ENCODE measurements at places on chromosomes 6 and 20. TPM values are rescaled to one million over a fixed set of nuclear protein-coding genes. Genes with fewer than 3 reads are reported as not detected.

DNA sequence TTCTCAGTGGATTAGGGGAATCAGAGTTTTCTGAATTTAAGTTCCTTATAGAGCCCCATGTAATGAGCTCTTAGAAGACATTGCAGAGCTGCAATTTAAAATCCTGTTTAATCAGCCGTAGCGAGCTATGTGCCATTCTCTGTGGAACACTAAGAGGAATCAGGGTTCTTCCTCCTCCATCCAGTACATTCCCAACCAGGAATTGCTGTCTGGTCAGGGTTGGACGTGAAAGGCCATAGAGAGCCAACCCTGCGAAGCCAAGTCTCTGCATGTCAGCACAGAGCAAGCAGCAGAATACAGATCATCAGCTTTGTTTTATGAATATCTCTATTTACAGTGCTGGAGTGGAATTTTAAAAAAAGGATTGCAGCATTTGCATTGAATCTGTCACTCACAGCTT lies 366.0 kb downstream of the LAMA2 start:
- no peak for DNase-seq

- no peak for DNase-seq
Measured at GRCh38 chr6:43877463-43878126, 107.6 kb downstream of the VEGFA start.

DNA sequence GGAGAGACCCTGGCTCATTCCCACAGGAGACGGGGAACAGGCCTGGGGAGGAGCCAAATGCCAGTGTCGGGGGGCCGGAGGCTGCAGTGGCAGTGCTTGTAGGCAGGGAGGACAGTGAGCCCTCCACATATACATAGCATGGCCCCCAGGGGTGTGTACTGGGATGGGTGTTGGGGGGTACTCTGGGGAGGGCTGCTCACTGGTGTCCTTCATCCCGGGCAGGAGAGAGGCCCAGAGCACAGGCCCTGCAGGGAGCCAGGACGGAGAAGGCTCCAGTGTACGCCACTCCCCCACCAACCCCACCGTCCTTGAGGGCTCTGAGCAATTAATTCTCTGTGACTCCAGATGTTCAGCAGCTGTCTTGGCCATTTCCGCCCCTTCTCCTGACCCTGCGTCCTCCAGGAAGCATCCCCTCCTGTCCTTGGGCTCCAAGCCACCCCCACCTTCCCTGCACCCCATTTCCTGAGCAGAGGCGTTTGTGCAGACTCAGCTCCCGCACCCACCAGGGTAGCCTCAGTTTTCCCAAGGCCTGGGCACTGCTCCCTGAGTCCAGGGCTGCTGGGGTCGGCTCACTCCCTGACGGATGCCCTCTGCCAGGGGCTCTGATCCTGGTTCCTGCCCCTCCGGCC lies 3.4 kb upstream of the ABHD16B start:
- no peak for DNase-seq

The ULBP3 gene
- total RNA-seq: not detected

DNA sequence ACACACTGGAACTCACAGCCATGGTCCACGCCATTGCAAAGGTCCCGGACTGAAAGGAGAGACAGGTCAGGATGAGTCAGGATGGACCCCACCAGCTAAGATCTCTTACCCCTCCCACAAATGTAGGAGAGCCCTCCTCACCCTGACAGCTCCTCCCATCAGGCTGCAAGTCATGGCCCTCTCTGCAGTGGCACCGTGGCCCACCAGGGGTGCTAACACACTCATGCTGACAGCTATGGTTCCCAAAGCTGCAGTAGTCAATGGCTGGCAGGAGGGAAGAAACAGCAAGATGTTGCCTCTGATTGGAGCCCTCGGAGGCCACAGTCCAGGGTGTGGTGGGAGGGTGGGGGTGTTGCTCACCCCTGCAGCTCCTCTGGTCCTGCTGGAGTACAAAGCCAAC lies 5.7 kb upstream of the RBPJL start:
- no peak for DNase-seq

GRCh38 chr6:89707766-89708165 lies 69.2 kb upstream of the LYRM2 start:
- DNase-seq: no peak

DNA sequence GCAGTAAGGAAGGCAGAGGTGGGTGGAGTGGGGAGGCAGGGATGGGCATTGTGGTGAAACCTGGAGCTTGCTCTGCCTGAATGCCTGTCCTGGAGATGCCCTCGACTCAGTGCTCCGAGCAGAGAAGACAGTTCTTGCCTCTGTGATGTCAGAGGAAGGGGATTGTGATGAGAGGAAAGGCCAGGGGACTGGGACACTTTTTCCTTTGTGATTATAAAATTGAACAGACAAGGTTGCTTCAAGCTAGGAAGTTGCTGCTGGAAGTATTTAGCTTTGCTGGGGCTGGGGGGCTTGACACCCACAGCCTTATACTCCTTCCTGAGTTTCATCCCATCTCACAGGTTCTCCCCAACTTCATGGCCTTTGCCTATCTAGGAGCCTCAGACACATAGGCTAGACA lies at the start of gene SIRPD:
Gene SIRPD, minus strand, starts transcription at position 101 of the 400 bp plus-strand sequence. Its CDS starts 52 bp downstream, at position 49.
- no peak for DNase-seq

GRCh38 chr6:366389-367297 lies 24.9 kb upstream of the IRF4 start:
- no peak for DNase-seq

- DNase-seq: no peak
Measured at GRCh38 chr6:50608421-50608820, 104.9 kb upstream of the TFAP2D start.

The CDH26 gene
- total RNA-seq: 0.56 TPM

- DNase-seq: no peak
Measured at GRCh38 chr20:21344206-21344900, 41.2 kb downstream of the XRN2 start.

The CLPSL1 gene
- not detected for total RNA-seq

GRCh38 chr20:63471981-63472831 lies at the start of gene KCNQ2:
KCNQ2 (minus strand) TSS chr20:63472655; CDS start chr20:63472463, 192 bp downstream.
- no peak for DNase-seq

DNA sequence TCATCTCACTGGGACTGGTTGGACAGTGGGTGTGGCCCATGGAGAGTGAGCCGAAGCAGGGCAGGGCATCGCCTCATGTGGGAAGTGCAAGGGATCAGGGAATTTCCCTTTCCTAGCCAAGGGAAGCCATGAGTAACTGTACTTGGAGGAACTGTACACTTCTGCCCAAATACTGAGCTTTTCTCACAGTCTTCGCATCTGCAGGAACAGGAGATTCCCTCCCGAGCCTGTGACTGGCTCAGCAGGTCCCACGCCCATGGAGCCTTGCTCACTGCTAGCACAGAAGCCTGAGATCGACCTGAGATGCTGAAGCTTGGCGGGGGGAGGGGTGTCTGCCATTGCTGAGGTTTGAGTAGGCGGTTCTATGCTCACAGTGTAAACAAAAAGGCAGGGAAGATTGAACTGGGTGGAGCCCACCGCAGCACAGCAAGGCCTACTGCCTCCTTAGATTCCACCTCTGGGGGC lies 10.4 kb upstream of the CALHM5 start:
- peak; percentile 5 for DNase-seq

DNA sequence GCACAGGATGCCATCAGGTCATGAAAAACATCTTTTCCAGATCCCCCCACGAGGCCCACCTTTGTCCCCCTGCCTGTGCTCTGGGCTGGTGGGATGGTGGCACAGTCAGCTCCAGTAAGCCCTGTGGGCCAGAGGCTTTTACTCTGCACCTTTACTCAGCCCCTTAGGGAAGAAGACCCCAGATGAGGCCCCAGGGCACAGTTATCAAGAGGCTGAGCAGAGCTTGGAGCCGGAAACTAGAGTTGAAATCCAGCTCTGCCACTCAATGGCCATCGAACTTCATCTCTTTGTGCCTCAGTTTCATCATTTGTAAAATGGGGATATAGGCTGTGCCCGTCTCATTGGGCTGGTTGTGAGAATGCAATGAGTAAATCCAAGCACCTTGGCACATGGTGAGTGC lies 81.7 kb upstream of the TOX2 start:
- no peak for DNase-seq

- DNase-seq: no peak
Measured at GRCh38 chr6:157967486-157967885, 14.2 kb upstream of the SYNJ2 start.

DNA sequence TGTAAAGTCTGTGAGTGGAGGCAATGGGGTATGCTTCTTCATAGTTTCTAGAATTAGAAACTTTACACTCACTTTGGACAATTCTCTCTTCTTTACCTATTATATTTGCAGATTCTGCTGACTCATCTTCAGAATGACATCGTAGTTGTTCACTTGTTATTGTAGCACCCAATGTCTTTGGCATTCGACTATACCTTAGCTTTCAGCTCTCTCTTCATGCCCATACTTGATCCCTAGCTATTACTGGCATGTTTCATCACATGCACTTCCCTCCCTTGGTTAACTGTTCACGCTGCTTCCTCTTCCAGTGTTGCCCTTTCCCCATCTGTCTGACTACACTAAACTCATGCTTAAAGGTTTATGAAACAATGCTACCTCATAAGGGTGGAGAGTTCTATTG lies 298.1 kb upstream of the TCF21 start:
- DNase-seq: no peak

DNA sequence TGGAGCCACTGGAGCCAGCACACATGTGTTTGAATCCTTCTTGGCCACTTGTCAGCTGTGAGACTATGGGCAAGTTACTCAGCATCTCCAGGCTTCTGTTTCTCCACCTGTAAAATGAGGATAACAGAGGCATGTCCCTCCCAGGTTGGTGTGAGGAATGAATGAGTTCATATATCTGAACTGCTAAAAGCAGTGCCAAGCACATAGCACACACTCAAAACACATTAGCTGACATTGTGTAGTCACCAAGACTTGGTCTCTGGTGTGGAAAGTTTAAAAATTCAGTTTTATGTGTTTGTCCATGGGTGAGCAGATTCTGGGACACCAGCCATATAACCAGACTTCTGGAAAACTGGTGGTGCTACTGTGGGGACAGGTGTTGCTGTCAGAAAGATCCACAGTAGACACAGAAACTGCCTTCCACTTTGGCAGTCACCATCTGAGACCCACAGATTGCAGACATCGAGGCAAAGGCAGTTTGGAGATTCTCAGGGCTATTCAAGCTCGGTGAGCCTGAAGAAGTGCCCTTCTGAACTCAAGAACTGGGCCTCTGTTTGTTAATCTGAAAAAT lies 115.8 kb downstream of the MRPL14 start:
- no peak for DNase-seq

The APOBEC2 gene
- not detected for total RNA-seq

DNA sequence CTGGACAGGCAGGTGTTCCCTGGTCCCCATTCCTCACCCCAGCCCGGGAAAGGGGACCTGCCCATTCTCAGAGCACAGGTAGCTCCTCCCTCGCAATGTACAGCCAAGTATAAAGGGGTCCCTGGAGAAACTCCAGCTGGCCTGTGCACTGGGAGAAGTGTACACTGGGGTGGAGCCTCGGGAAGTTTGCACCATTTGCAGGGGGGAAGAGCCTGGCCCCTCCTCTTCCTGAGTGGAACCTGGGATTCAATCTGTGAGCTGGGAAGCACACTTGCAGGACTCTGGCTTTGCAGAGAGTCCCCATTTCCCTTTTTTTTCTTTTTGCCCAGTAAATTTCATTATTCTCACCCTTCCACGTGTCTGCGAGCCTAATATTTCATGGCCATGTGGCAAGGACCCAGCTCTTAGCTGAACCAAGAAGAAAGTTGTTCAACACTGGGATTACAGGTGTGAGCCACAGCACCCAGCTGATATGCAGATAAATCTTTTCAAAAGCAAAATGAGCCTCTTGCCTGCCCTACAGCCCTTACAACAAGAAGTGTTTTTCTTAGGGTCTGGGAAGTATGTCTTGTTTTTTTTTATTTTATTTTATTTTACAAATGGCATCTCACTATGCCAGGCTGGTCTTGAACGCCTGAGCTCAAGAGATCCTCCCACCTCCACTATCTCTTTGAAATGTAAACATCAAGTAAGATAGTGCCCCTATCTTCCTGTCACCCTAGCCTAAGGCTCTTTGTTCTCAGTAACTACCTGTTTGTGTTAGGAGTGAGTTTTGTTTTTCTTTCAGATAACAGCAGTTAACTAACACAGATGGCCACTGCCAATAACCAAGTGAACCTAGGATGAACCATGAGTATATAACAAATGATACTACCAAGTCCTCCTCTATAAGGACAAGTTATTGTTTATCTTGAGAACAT lies 9.3 kb upstream of the RNGTT start:
- no peak for DNase-seq

The PAX1 gene
- total RNA-seq: not detected

- DNase-seq: no peak
Measured at GRCh38 chr6:127119102-127120022, 891 bp downstream of the RSPO3 start.

DNA sequence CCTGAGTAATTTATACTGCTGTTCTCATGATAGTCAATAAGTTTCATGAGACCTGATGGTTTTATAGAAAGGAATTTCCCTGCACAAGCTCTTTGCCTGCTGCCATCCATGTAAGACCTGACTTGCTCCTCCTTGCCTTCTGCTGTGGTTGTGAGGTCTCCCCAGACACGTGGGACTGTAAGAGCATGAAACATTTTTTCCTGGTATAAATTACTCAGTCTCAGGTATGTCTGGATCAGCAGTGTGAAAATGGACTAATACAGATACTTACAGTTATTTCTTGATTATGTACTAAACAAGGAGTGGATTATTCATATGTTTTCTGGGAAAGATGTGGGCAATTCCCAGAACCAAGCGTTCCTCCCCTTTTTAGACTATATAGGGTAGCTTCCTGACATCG lies 1.9 kb upstream of the TRIM38 start:
- no peak for DNase-seq

The HLA-DQA1 gene
- total RNA-seq: 13.3 TPM

DNA sequence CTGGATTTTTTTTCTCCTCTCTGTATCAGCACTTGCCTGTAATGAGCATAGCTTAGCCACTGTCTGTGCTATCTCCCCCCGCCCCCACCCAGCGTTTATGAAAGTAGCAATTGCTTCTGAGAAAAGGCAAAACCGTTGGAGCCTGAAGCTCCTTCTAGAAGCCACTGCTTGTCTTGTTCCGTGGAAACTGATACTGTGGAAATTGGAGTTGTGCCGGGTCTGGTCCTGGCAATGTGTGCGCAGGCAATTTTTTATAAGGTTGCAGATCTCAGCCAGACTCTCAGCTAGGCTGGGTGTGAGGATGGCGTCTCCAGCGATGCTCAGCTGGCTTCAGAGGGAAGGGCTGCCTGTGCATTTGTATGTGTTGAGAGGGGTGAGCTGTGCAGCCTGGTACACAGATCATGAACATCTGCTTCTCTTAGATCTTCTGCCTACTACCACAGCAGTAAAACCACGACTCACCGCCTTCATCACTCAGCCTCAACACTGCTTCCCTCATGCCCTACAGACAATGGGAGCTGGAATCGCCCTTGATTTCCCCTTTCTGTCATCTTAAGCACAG lies 72.4 kb upstream of the GTSF1L start:
- DNase-seq: no peak

Data from activated T-helper 1 cell treated with anti-CD3 and anti-CD28 coated beads, Interleukin-12 subunit alpha, Interleukin-12 subunit beta, Interleukin-2, Interleukin-4 antibody, amounts not matched to agents 30 ng/mL and 10 ng/mL and 1 ng/mL, durations not matched to agents 14 hours and 24 hours and 36 hours (primary cell).